ENCODE measurements at places on chromosomes 5 and 9. TPM values are rescaled to one million over a fixed set of nuclear protein-coding genes. Genes with fewer than 3 reads are reported as not detected.

Gene NPDC1
- 64.7 TPM for total RNA-seq

Gene LCN10
- not detected for total RNA-seq

Gene LCN9
- not detected for total RNA-seq

Gene NDFIP1
- 56.1 TPM for total RNA-seq

Gene PHF24
- not detected for total RNA-seq

Gene SH2D3C
- total RNA-seq = 85.9 TPM

Gene TCERG1
- 85.4 TPM for total RNA-seq

Gene ELAVL2
- 1.8 TPM for total RNA-seq

Gene THBS4
- not detected for total RNA-seq

Gene AFF4
- 84.4 TPM for total RNA-seq

Gene NMUR2
- total RNA-seq = not detected

Gene RMRP
- 52,393 TPM for total RNA-seq

Gene PAEP
- total RNA-seq = not detected

Gene C6
- total RNA-seq = not detected

Gene PANK3
- total RNA-seq = 63.5 TPM

Gene GFPT2
- 0.98 TPM for total RNA-seq

Gene ORM2
- total RNA-seq = not detected

Gene SLC45A2
- 0.10 TPM for total RNA-seq

Gene CCDC192
- not detected for total RNA-seq

Gene IFNA13
- total RNA-seq = not detected

Gene ATP6V1G1
- 112 TPM for total RNA-seq

Gene PCDHGA9
- 6.1 TPM for total RNA-seq

Gene GDA
- not detected for total RNA-seq

Gene GFI1B
- total RNA-seq = not detected

Gene ARSI
- 0.19 TPM for total RNA-seq

Gene PROP1
- total RNA-seq = not detected

Gene PCDHGA5
- total RNA-seq = 1.5 TPM

Gene ZNF366
- total RNA-seq = 18.2 TPM

Gene GRIN1
- total RNA-seq = 0.10 TPM

Gene IL9
- total RNA-seq = not detected

Gene PLAC8L1
- 0.29 TPM for total RNA-seq

Gene PCDHB12
- total RNA-seq = 0.76 TPM

Gene ATG10
- total RNA-seq = 6.2 TPM

Gene NIPSNAP3A
- 53.6 TPM for total RNA-seq

Gene SGCD
- total RNA-seq = 0.19 TPM

Gene PTPDC1
- total RNA-seq = 9.1 TPM

Gene GBGT1
- 36.9 TPM for total RNA-seq

Gene CSF1R
- total RNA-seq = not detected

Gene CCL27
- not detected for total RNA-seq

Gene CCIN
- total RNA-seq = 0.65 TPM

Gene MARVELD2
- total RNA-seq = 4.8 TPM

Gene CAVIN4
- total RNA-seq = 1.6 TPM

Gene C5orf46
- total RNA-seq = not detected

Gene SLC23A1
- total RNA-seq = not detected

Gene PCSK5
- total RNA-seq = 4.2 TPM

Gene DNAJB5
- total RNA-seq = 6.0 TPM

Gene TPPP
- under 0.01 TPM for total RNA-seq

Gene TMOD1
- 1.1 TPM for total RNA-seq

Gene PRR16
- total RNA-seq = 0.48 TPM

Gene PCDHGB3
- 6.5 TPM for total RNA-seq
